Suprapubic skin (tissue), 4 donors: ENCODE measurements at places on chromosomes 3 and 15. TPM values are rescaled to one million over a fixed set of nuclear protein-coding genes. Genes with fewer than 3 reads are reported as not detected.

Gene COL6A5
- 0.15 TPM for total RNA-seq

Gene PTX3
- 2.0 TPM for total RNA-seq

Gene PLA2G4E
- 47.9 TPM for total RNA-seq

DNA sequence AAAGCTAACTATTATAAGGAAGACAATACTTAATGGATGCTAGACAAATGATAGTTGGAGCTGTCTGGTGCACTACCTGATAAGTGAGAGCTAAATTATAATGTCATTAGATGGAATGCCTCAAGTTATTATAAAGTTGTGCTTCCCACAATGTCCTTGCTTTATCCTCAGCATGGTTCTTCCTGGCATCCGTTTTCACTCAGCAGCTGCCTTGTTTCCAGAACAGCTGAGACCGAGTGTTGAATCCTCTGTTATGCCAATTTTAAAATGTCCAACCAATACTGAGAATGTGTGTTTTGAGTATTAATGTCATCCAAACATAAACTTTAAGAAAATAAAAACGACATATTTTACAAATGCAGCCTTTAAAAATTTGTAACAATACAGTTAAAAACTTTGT lies 286.7 kb upstream of the SOX2 start:
- no peaks in the 10 kb centered on the region for H3K27me3 ChIP-seq
- no peak overlapping the region for H3K27ac ChIP-seq
- H3K4me1 ChIP-seq, result no peaks in the 10 kb centered on the region
- no peak for DNase-seq
- no peak overlapping the region for H3K4me3 ChIP-seq
- H3K36me3 ChIP-seq, result no peaks in the 10 kb centered on the region

- H3K36me3 ChIP-seq, result peaks cover 6% of the 10 kb centered on the region
- H3K4me3 ChIP-seq, result no peak overlapping the region
- peaks cover 74% of the 10 kb centered on the region for H3K4me1 ChIP-seq
- no peaks in the 10 kb centered on the region for H3K27me3 ChIP-seq
- H3K27ac ChIP-seq, result no peak overlapping the region
- DNase-seq, result no peak
Measured at GRCh38 chr3:14429237-14429636, 26.8 kb downstream of the SLC6A6 start.

DNA sequence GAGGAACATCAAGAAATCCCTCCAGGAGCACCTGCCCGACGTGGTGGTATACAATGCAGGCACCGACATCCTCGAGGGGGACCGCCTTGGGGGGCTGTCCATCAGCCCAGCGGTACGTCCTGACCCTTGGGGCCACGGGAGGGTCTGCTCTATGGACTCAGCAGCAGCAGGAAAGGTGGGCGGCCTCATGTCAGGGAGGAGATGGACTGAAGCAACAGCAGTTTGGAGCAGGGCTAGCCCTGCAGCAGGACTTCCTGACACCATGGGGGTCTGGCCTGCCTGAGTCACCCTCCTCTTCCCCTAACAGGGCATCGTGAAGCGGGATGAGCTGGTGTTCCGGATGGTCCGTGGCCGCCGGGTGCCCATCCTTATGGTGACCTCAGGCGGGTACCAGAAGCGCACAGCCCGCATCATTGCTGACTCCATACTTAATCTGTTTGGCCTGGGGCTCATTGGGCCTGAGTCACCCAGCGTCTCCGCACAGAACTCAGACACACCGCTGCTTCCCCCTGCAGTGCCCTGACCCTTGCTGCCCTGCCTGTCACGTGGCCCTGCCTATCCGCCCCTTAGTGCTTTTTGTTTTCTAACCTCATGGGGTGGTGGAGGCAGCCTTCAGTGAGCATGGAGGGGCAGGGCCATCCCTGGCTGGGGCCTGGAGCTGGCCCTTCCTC lies 24.2 kb downstream of the HDAC11 start:
- H3K27ac ChIP-seq, result no peak overlapping the region
- H3K4me3 ChIP-seq, result no peak overlapping the region
- H3K36me3 ChIP-seq, result peaks cover 8% of the 10 kb centered on the region
- H3K4me1 ChIP-seq, result peaks cover 14% of the 10 kb centered on the region
- DNase-seq, result no peak
- H3K27me3 ChIP-seq, result no peaks in the 10 kb centered on the region

GRCh38 chr15:60673918-60674558 lies 195.1 kb upstream of the ICE2 start:
- H3K27me3 ChIP-seq, result no peaks in the 10 kb centered on the region
- peaks cover 17% of the 10 kb centered on the region for H3K4me1 ChIP-seq
- peak overlapping the region; percentile 31 for H3K27ac ChIP-seq
- DNase-seq, result no peak
- H3K36me3 ChIP-seq, result no peaks in the 10 kb centered on the region

GRCh38 chr3:2261747-2262146 lies 163.1 kb downstream of the CNTN4 start:
- DNase-seq, result no peak
- H3K36me3 ChIP-seq, result no peaks in the 10 kb centered on the region
- H3K4me3 ChIP-seq, result no peak overlapping the region
- no peaks in the 10 kb centered on the region for H3K27me3 ChIP-seq
- no peak overlapping the region for H3K27ac ChIP-seq

- no peak overlapping the region for H3K4me3 ChIP-seq
- H3K36me3 ChIP-seq, result no peaks in the 10 kb centered on the region
Measured at GRCh38 chr3:146473726-146474125, 4.4 kb upstream of the PLSCR2 start.

DNA sequence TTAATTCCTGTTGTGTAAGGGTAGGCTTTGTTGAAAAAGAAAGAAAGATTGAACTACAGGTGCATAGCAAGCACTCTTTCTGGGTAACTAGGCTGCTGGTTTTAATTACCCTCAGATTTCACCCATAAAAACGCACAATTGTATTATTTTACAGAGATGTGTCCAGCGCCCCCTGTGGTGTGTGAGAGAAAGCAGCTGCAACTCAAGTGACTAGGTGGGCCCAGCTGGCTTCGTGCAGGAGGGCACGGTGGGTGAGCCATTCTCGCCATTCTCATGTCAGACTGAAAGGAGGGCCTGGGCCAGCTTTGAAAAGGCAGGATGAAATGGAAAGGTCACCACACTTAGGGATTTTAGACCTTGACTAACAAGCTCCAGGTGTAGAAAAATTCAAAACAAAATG lies 122.6 kb downstream of the LRIG1 start:
- H3K4me1 ChIP-seq, result no peaks in the 10 kb centered on the region
- H3K36me3 ChIP-seq, result peaks cover 81% of the 10 kb centered on the region
- no peak overlapping the region for H3K27ac ChIP-seq

DNA sequence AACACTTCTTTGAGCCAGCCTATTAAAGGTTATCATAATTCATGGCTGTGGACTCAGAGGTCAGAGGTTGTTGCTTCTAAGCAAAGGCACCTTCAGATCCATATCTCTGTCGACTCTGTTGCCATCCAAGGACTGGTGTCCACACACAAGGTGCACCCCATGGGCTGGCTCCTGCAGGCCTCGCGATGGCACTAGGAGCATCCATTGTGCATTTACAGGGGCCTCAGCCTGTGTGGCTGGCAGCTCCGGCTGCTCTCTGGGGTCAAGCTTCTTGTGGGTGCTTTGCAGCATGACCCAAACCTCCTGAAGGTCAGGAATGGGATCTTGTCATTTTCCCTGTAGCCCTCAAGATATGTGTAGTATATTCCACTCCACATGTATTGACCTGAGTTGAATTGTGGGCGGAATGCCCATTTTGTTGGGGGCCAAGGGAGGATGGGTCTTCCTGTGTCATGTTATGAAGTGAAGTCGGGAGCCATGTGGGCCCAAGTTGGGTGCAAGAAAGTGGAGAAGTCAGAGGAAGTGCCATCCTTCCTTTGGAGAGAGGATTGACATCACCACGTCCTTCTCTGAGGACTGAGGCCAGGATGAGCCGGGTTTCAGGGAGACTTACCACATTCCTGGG lies 43.9 kb downstream of the CHDH start:
- no peak overlapping the region for H3K4me3 ChIP-seq
- H3K27me3 ChIP-seq, result no peaks in the 10 kb centered on the region
- DNase-seq, result no peak
- no peak overlapping the region for H3K27ac ChIP-seq
